Nucleus accumbens (tissue), 56 donors: ENCODE measurements at places on chromosomes 11 and 22.
A peak's percentile ranks its signal among the peaks of the same experiment; 100 is the strongest.

GRCh38 chr11:46696212-46696558 lies 4.2 kb downstream of the ARHGAP1 start:
- DNase-seq = peak; percentile 89

DNA sequence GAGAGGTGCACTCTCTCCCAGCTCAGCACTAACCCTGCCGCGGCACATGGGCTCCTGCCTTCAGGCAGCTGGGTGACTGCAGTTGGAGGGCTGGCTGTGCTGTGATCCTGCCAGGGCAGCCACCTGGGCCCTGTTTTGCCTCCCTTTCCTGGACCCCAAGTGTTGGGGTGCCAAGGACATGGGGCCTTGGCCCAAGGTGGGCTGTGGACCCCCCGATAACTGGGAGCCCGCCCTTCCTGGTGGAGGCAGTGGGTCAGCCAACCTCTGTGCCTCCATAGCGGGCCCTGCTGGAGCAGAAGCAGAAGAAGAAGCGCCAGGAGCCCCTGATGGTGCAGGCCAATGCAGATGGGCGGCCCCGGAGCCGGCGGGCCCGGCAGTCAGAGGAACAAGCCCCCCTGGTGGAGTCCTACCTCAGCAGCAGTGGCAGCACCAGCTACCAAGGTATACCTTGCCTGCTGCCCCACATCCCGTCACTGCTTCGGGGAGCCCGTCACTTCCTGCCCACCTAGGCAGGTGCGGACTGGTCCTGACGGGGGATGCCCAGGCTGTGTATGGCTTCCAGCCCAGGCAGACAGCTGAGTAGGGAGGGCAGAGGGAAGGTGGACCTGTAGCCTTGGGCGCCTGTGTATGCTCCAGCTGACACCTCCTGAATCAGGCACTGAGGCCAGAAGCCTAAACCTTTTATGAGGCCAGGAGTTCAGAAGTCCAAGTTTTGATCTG lies 8.9 kb downstream of the TUB start:
- DNase-seq = no peak

- no peak for DNase-seq
Measured at GRCh38 chr22:32409977-32410376, 2.1 kb downstream of the RTCB start.

GRCh38 chr11:126440276-126440675 lies 84.8 kb downstream of the ST3GAL4 start:
- no peak for DNase-seq

GRCh38 chr11:133906746-133907145 lies 50.0 kb downstream of the IGSF9B start:
- no peak for DNase-seq

GRCh38 chr22:42699976-42700352 lies 20.7 kb downstream of the A4GALT start:
- no peak for DNase-seq

DNA sequence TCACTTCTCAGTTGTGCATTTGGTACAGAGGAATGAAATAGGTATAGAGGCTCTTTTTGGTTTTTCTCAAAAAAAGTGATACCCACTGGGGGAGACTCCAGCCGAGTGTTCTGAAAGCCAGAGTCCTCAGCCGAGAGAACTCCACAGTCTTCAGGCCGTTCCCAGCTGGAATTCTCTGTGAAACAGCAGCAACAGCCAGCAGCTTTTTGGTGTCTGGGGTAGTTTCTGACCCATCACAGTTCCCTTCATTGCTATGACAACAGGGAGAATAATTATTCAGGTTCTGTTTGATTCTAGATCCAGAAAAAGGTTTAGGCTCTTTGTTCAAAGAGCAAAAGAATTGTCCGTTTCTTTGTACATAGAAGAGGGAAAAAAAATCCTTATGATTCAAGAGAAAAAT lies 84.6 kb downstream of the C22orf31 start:
- DNase-seq = no peak

DNA sequence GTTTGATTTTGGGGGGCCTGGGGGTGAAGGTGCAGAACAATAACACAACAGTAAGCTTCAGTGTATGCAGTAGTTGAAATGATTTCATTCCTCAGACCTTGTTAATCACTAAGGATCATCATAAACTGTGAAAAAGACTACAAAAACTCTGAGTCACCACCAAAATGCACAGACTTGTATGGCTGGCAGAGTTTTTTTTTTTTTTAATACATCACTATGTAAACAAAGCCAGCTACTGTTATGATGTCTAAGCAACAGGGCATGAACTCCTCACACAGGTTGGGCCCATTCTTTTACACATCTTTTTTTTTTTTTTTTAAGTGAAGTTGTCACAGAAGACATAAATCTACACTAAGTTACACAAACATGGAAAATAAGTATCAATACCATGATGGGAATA lies 311.9 kb downstream of the GUCY1A2 start:
- no peak for DNase-seq

GRCh38 chr11:28043930-28044709 lies 63.8 kb downstream of the KIF18A start:
- DNase-seq = no peak

GRCh38 chr22:19596680-19597398 lies 72.6 kb upstream of the CLDN5 start:
- no peak for DNase-seq

GRCh38 chr11:4072668-4073285 lies 21.8 kb upstream of the RRM1 start:
- no peak for DNase-seq

DNA sequence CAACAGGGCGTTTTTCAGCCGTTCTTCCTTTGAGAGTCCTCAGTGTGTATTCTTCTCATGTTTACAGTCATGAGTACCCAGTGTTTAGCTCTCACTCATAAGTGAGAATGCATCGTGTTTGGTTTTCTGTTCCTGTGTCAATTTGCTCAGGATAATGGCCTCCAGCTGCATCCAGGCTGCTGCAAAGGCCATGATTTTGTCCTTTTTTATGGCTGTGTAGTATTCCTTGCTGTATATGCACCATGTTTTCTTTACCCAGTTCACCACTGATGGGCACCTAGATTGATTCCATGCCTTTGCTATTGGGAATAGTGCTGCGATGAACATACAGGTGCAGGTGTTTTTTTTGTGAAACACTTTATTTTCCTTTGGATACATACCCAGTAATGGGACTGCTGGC lies 23.5 kb downstream of the B3GAT1 start:
- DNase-seq = no peak

DNA sequence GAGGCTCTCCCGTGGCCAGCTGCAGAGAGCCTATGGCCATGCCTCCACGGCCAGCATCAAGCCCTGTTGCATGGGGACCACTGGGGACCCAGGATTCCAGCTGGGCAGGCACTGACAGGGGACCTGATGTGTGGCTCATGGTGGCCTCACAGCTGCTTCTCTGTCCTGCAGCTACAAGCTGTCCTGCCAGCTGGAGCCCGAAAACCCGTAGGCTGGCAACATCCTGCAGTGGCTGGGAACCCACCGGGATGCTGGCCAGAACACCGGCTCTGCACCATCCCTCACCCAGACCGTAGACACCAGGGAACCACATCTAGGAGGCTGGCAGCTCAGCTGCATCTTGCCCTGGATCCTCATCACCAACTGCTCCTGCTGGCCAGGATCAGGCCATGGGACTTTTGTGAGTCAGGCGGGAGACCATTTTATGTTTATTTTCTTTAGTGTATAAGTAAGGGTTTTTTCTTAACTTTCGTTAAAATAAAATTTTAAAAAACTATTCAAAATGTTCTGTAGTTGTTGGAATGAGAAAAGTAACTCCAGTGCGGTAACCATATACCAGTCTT lies 7.9 kb downstream of the RGL4 start:
- DNase-seq = no peak

DNA sequence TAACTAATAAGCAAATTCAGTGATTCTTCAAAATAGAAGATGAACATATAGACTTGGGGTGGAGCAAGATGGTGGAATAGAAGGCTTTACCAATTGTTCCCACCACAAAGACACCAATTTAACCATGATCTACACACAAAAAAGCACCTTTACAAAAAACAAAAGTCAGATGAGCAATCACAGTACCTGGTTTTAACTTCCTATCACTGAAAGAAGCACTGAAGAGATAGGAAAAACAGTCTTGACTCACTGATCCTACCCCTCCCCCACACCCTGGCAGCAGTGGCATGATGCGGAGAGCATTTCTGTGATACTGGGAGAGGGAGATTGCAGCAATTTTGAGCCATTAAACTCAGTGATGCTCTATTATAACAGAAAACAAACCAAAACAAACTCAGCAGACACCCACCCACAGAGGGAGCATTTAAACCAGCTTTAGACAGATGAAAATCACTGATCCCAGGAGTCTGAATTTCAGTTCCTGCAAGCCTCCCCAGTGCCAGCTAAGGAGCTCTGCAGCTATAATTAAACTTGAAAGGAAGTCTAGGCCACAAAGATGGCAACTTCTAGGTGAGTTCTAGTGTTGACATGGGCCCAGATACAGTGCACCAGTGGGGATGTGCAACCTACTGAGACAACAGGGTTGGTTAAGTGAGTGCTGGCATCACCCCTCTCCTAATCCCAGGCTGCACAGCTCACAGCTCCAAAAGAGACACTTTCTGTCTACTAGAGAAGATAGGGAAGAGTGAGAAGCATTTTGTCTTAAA lies 161.8 kb upstream of the GRIA4 start:
- no peak for DNase-seq

DNA sequence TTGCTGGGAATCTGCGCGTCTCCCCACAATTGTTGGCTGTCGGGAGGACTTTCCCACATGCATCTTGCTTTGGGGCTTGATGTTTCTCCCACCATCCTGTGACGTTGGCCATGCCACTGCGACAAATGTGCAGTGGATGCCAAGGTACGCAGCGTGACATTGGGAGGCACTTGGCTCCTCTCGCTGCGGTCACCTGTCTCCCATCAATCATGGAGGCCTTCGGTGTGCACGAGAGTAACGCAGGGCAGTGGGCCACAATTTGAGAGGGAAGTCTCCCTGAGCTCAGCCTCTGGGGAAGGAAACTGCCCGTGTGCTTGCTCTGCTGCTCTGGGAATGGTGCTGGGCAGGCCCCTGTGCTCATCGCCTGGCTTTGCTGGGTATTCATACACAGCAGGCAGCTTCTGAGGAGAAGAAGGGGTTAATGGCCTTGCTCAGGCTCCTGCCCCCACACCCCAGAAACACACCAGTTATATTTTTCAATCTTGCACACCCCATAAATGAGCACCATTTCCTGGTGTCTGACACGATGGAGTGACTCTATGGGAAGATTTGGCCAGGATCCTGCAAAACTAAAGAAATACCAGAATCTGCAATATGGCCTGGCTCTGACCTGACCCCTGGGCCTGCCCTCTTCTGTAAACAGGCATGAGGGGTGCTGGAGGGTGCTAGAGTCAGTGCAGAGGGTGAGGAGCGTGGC lies 153.5 kb downstream of the ADAMTS15 start:
- DNase-seq = no peak

DNA sequence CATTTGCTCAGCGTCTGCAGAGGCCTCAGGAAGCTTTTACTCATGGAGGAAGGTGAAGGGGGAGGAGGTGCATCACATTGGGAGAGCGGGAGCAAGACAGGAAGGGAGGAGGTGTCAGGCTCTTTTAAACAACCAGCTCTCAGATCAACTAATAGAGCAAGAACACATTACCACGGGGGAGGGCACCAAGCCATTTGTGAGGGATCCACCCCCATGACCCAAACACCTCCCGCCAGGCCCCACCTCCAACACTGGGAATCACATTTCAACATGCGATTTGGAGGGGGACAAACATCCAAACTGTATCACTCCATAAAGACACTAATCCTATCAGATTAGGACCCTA lies 18.9 kb upstream of the THY1 start:
- no peak for DNase-seq

DNA sequence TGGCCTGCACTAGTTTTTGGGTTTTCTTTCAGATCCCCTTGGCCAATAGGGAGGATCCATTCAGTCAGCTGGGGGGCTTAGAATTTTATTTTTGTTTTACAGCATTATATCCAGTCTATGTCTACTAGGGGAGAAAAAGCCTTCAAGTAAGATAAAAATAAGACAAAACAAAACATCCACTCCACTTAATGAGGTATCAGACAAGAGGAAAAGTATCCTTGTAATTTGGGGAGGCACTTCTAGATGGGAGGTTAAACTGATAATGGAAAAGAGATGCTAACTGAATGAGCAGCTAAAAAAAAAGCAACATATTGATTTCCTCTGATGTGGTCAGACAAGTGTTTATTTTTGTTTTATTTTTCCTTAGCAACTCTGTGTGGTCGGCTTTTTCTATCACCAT lies 278.0 kb upstream of the ANO3 start:
- no peak for DNase-seq

DNA sequence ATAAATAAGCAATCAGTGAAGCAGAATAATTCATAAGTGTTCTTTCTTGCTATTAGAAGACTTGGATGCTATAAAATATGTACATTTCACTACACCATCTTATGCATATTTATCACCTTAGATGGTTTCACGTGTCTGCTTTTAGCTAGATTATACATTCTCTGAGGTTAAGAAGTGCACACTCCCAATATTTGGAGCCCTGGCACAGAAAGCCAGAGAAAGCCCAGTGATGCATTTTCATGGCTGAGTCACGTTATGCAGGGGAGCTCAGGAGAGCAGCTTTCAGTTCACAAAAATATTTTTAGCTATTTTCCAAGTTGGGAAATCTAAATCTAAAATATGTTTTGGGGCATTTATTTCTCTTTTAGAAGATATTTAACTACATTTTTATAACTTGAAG lies 5.1 kb upstream of the TP53AIP1 start:
- no peak for DNase-seq

DNA sequence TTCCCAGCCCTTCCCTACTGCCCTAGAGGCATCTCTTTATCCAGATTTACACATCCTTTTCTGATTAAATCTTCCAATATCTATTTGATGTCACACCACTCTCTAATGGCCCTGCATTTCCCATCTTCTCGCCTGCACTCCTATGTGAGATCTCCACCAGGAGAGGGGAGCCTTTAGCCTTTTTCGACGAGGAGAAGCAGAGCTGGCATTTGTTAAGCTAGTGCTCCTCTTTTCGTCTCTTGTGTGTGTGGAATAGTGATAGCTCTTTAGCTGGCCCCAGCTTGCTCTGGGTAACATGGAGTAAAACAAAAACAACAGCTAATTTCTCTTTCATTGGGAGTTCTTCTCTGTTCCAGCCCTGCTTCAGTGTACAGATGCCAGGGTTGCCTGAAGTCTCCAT lies 536.5 kb downstream of the NTM start:
- DNase-seq = no peak

GRCh38 chr11:63811522-63811921 lies 1.7 kb upstream of the SPINDOC start:
- DNase-seq = no peak

DNA sequence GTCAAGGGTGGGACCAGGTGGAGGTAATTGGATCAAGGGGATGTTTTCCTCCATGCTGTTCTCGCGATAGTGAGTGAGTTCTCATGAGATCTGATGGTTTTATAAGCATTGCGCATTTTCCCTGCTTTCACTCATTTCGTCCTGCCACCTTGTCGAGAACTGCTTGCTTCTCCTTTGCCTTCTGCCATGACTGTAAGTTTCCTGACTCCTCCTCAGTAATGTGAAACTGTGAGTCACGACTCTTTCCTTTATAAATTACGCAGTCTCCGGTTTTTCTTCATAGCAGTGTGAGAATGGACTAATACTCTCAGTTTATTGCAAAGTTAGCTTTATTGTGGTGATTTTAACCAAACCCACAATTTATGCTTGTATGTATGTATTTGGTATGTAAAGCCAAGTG lies 878.5 kb upstream of the ANO3 start:
- no peak for DNase-seq
